Activated CD4-positive, alpha-beta memory T cell treated with anti-CD3 and anti-CD28 coated beads for 36 hours (primary cell): ENCODE measurements at places on chromosomes 1 and 21. TPM values are rescaled to one million over a fixed set of nuclear protein-coding genes. Genes with fewer than 3 reads are reported as not detected.

GRCh38 chr1:211305044-211305443, 21.6 kb upstream of the TRAF5 start:
- peak; percentile 76 for DNase-seq
- H3K4me1 ChIP-seq: peaks cover 44% of the 10 kb centered on the region
- H3K4me3 ChIP-seq: no peak overlapping the region
- peak overlapping the region; percentile 77 for H3K27ac ChIP-seq
- H3K36me3 ChIP-seq: peaks cover 32% of the 10 kb centered on the region

DNA sequence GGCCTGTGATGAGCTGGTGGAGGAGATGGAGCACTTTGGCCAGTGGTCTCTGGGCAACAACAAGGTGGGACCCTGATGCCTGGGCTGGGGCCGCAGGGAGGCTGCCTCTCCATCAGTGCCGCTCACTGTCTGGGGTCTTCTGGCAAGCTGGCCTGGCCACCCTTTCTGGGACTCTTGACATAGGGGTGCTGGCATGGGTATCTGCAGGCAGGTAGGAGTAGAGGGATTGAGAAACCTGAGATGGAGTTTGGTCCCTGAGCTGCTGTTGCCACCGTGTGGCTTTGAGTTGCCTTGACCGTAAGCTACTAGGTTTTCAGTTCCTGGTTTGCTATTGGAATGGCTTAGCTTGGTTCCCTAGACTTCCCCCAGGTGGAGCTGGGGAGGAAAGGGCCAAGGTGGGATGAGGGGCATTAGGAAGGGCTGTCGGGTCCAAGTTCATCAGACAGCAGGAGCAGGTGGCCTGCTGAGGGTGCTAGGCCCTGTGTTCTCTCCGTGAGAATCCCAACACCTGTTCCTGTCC, 13.2 kb upstream of the MFN2 start:
- no peaks in the 10 kb centered on the region for H3K27me3 ChIP-seq
- no peak for DNase-seq
- H3K27ac ChIP-seq: no peak overlapping the region
- H3K36me3 ChIP-seq: peaks cover 2% of the 10 kb centered on the region

- no peaks in the 10 kb centered on the region for H3K27me3 ChIP-seq
- H3K36me3 ChIP-seq: peaks cover 5% of the 10 kb centered on the region
- H3K4me1 ChIP-seq: peaks cover 89% of the 10 kb centered on the region
Observed at GRCh38 chr1:26723013-26723991, 27.5 kb downstream of the ARID1A start.

CFH gene
- total RNA-seq: 2.5 TPM

GTF2B gene
- 34.2 TPM for total RNA-seq

LRRC7 gene
- not detected for total RNA-seq

DNA sequence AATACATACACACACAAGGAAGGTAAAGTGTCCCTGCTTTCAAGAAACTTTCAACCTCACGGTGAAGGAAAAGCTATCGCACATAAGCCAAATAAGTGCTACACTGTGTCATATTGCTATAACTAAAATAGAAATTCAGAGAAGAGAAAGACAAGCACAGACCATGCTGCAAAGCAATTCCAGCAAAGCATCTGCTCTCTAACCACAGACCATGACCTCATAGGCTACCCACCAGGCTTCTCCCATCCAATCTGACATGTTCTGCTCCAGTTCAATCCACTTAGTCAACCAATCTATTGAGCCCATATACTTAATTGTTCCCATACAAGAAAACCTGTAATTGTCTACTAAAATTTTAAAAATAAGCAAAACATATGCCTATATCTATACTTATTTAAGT, 211.3 kb downstream of the BARHL2 start:
- DNase-seq: no peak
- peaks cover 3% of the 10 kb centered on the region for H3K27me3 ChIP-seq
- H3K4me3 ChIP-seq: no peak overlapping the region
- no peaks in the 10 kb centered on the region for H3K4me1 ChIP-seq
- no peaks in the 10 kb centered on the region for H3K36me3 ChIP-seq

- H3K36me3 ChIP-seq: no peaks in the 10 kb centered on the region
- no peak overlapping the region for H3K27ac ChIP-seq
- peaks cover 1% of the 10 kb centered on the region for H3K27me3 ChIP-seq
- H3K4me1 ChIP-seq: no peaks in the 10 kb centered on the region
- H3K4me3 ChIP-seq: no peak overlapping the region
- no peak for DNase-seq
Observed at GRCh38 chr1:4362314-4363044, 291.9 kb upstream of the AJAP1 start.

GRCh38 chr1:235864469-235864868, 2.2 kb downstream of the LYST start:
- peak overlapping the region; percentile 53 for H3K27ac ChIP-seq
- peak overlapping the region; percentile 65 for H3K4me3 ChIP-seq
- H3K27me3 ChIP-seq: no peaks in the 10 kb centered on the region
- H3K36me3 ChIP-seq: no peaks in the 10 kb centered on the region
- H3K4me1 ChIP-seq: peaks cover 45% of the 10 kb centered on the region

DNA sequence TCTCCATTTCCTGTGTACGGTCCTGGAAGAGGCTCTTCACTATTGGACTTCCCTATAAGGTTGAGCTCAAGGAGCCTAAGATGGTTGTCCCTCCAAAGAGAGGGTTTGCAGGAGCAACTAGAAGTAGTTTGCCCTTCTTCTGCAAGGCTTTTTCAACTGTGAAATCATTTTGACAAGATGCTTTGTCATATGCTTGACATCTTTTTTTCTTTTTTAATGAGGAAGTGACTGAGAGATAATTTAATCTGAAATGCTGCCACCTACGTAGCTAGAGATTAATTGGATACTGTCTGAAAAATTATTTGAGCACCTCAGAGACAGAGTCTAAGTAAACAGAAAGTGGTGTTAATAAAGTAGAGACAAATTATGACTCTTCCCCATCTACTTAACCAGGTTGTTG, 97.0 kb downstream of the CHRM3 start:
- no peak for DNase-seq
- peaks cover 2% of the 10 kb centered on the region for H3K36me3 ChIP-seq
- H3K27ac ChIP-seq: no peak overlapping the region
- peaks cover 3% of the 10 kb centered on the region for H3K27me3 ChIP-seq
- no peak overlapping the region for H3K4me3 ChIP-seq

- DNase-seq: no peak
- no peaks in the 10 kb centered on the region for H3K4me1 ChIP-seq
- no peaks in the 10 kb centered on the region for H3K27me3 ChIP-seq
- peaks cover 54% of the 10 kb centered on the region for H3K36me3 ChIP-seq
- no peak overlapping the region for H3K4me3 ChIP-seq
Observed at GRCh38 chr21:41444703-41445464, 18.8 kb downstream of the MX1 start.

DNA sequence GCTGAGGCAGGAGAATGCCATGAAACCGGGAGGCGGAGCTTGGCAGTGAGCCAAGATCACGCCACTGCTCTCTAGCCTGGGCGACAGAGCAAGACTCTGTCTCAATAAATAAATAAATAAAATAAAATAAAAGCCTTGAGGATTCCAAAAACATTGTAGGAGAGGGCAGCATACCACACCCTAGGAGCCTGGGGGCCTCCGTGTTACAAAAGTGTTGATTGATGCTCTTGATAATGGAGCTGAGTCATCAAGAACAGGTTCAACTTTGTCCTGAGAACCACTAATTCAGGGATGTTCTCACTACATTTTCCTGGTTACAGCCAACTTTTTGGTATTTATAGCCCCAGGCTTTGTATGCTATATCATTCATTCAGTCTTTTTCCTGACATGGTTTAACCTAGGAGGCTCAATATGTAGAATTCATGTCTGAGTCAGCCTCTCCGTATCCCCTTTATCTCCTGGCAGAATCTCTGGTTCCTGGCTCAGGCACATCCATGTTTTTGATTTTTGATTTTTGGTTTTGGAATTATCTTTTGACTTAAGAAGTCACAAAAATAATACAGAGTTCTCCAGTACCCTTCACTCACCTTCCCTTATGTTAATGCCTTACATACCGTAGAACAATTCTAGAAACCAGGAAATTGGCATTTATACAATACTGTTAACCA, 69.4 kb downstream of the LRRC8D start:
- H3K4me1 ChIP-seq: peaks cover 20% of the 10 kb centered on the region
- H3K27ac ChIP-seq: no peak overlapping the region
- no peak for DNase-seq

ADGRL2 gene
- not detected for total RNA-seq

TNFRSF25 gene
- 90.0 TPM for total RNA-seq

GRCh38 chr1:228513236-228513900, 26.2 kb downstream of the RNF187 start:
- no peak for DNase-seq
- peaks cover 5% of the 10 kb centered on the region for H3K4me1 ChIP-seq
- H3K27me3 ChIP-seq: no peaks in the 10 kb centered on the region
- H3K4me3 ChIP-seq: no peak overlapping the region
- H3K27ac ChIP-seq: no peak overlapping the region

DNA sequence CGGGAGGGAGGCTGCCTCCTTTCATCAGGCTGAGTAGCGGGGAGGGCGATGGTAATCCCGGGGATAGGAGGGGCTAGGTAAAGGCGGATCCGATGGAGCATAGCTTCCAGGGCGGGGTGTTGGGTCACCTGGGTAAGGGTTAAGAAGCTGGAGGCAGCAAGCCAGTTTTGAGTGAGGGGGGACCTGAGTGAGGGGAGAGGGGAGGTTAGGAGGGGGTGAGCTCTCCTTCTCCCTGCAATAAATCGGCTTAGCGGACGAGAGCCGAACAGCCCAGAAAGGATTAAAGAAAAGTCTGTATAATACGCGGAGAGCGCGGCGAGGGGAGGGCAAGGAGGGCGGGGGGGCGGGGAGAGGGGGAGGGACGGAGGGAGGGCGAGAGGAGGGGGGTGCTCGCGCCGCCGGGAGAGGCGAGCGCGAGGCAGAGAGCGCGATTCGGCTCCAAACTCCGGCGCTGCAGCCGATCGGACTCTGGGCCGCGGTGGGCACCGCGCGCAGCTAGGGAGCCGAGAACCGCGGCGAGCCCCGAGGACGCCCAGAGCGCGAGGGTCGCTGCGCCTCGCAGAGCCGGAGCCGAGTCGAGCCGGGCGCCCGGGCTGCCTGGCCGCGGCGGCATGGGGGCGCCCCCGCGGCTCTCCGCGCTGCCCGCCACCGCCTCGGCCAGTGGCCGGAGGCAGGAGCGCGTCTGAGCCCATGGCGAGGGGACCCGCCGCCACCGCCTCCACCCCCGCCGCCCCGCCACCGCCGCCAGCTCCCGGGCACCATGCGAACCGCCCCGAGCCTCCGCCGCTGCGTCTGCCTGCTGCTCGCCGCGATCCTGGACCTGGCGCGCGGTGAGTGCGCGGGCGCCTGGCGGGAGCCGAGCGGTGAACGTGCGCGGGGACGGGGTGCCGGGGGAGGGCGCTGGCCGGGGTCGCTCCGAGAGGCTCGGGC, at the start of gene IGSF21:
TSS of gene IGSF21 (plus strand) at position 430 of the 930 bp plus-strand sequence. CDS start at position 761, 331 bp downstream.
- DNase-seq: no peak
- H3K4me3 ChIP-seq: no peak within 1 kb of the TSS
- no peak within 1 kb of the TSS for H3K27ac ChIP-seq

GRCh38 chr1:207863893-207864535, 46.9 kb downstream of the CD34 start:
- H3K4me3 ChIP-seq: peak overlapping the region; percentile 6
- peak overlapping the region; percentile 83 for H3K27ac ChIP-seq
- H3K36me3 ChIP-seq: peaks cover 43% of the 10 kb centered on the region
- DNase-seq: peak; percentile 68

PTPN22 gene
- 45.2 TPM for total RNA-seq

GSTM5 gene
- not detected for total RNA-seq

- no peaks in the 10 kb centered on the region for H3K4me1 ChIP-seq
- H3K27ac ChIP-seq: no peak overlapping the region
- peaks cover 14% of the 10 kb centered on the region for H3K27me3 ChIP-seq
- no peak overlapping the region for H3K4me3 ChIP-seq
- no peaks in the 10 kb centered on the region for H3K36me3 ChIP-seq
Observed at GRCh38 chr1:220544901-220545303, 17.0 kb downstream of the MARK1 start.

PPM1J gene
- 1.2 TPM for total RNA-seq

DNA sequence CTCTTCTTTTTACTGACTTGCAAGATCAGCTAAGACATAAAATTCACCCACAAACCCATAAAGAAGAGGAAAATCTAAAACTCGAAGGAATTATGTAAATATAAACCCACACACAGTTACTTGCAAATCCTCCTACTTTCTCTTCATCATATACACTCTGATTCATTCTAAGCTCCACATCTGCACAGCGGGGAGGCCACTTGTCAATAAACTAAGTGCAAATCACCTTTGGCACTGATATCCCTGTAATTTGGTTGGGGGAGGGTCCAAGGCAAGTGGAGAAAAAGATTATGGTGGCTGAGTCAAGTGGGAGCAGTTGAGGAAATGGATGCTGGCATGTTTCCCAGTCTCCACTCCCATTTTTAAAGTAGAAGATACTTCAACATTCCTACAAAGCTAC, 596.5 kb downstream of the MATN1 start:
- no peak overlapping the region for H3K4me3 ChIP-seq
- H3K4me1 ChIP-seq: no peaks in the 10 kb centered on the region
- H3K27me3 ChIP-seq: peaks cover 6% of the 10 kb centered on the region

GRCh38 chr1:200281201-200281835, 128.5 kb downstream of the ZNF281 start:
- no peak overlapping the region for H3K4me3 ChIP-seq
- no peaks in the 10 kb centered on the region for H3K36me3 ChIP-seq
- DNase-seq: no peak
- H3K27me3 ChIP-seq: no peaks in the 10 kb centered on the region

DNA sequence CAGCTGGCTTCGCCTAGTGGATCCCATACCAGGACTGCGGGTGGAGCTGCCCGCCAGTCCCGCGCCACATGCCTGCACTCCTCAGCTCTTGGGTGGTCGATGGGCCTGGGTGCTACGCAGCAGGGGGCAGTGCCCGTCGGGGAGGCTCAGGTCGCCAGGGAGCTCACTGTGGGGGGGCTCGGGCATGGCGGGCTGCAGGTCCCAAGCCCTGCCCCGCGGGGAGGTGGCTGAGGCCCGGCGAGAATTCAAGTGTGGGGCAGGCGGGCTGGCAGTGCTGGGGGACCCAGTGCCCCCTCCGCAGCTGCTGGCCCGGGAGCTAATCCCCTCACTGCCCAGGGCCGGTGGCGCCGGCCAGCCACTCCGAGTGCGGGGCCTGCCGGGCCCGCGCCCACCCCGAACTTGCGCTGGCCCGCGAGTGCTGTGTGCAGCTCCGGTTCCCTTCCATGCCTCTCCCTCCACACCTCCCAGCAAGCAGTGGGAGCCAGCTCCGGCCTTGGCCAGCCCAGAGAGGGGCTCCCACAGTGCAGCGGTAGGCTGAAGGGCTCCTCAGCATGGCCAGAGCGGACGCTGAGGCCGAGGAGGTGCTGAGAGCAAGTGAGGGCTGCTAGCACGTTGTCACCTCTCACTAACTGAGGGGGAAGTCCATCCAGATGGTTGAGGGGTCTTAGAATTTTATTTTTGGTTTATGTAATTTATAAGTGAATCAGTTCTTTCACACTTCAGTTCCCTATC, 85.2 kb upstream of the HMCN1 start:
- peaks cover 33% of the 10 kb centered on the region for H3K4me1 ChIP-seq
- H3K27me3 ChIP-seq: no peaks in the 10 kb centered on the region
- no peak for DNase-seq
- no peak overlapping the region for H3K4me3 ChIP-seq
- no peak overlapping the region for H3K27ac ChIP-seq

DIO1 gene
- total RNA-seq: not detected

DNA sequence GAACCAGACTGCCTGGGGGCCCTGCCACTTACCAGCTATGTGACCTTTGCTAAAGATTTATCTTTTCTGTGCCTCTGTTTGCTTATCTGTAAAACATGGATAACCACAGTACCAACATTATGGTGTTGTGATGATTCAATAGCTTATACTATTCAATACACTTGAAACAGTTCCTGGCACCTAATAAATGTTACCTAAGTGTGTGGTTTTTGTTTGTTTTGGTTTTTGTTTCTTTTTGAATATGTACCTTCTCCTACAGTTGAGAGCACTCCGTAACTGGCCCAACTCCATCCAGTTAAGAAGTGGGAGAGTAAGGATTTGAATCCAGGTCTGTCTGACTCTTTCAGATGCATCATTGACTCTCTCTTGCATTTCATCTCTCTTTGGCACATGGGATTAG, 125.8 kb upstream of the C8B start:
- no peak overlapping the region for H3K4me3 ChIP-seq
- no peak for DNase-seq
- H3K27me3 ChIP-seq: no peaks in the 10 kb centered on the region
- H3K36me3 ChIP-seq: no peaks in the 10 kb centered on the region
- H3K27ac ChIP-seq: no peak overlapping the region
